Activated CD8-positive, alpha-beta T cell treated with anti-CD3 and anti-CD28 coated beads, Interleukin-2, amount 10 ng/mL, durations not matched to agents 7 days and 5 days (primary cell): ENCODE measurements at places on chromosomes 5 and 9. TPM values are rescaled to one million over a fixed set of nuclear protein-coding genes. Genes with fewer than 3 reads are reported as not detected.

DNA sequence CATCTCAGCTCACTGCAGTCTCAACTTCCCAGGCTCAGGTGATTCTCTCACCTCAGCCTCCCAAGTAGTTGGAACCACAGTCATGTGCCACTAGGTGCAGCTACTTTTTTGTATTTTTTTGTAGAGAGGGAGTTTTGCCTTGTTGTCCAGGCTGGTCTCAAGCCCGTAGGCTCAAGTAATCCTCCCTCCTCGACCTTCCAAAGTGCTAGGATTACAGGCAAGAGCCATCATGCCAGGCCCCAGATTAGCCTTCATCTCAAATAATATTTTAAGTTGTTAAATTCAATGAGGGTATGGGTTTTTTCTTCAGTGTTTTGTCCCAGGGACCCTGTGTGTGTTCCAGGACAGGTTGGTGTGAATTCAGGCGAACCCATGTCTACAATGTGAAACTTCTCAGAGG is 12.5 kb upstream of the RFESD start:
- peaks cover 16% of the 10 kb centered on the region for H3K27me3 ChIP-seq
- DNase-seq = no peak
- H3K4me3 ChIP-seq = no peak overlapping the region
- peaks cover 22% of the 10 kb centered on the region for H3K36me3 ChIP-seq
- no peak overlapping the region for H3K27ac ChIP-seq

DNA sequence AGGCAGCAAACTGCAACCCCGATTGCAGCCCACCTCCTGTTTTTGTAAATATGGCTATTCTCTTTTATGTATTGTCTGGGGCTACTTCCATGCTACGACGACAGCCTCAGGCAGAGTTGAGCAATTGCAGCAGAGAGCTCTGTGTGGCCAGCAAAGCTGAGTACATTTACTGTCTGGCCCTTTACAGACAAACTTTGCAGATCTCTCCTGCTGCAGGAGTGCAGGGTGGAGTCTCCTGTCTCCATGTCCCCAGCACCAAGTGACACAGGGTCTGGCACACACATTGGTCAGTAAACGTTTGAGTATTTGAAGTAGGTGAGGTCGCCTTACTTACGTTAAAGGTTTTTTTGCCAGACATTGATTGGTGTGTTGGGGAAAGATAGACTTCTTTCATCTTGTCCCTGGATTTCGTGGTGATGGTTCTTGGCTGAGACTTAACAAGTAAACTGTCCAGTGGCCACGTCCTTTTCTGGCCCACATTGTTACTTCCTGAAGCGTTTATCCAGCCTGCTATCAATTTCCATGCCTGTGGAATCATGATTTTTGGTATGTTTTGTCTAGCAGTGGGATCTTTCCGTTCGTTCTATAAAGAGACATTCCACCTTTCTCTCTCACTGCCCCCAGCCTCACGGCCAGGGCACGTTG is 27.2 kb downstream of the PRRC2B start:
- no peak overlapping the region for H3K4me3 ChIP-seq
- H3K36me3 ChIP-seq = peaks cover 59% of the 10 kb centered on the region
- no peak for DNase-seq
- H3K27ac ChIP-seq = peak overlapping the region; percentile 6

GRCh38 chr5:137280656-137281055 is 218.5 kb downstream of the SPOCK1 start:
- no peak overlapping the region for H3K27ac ChIP-seq
- no peaks in the 10 kb centered on the region for H3K36me3 ChIP-seq
- H3K27me3 ChIP-seq = no peaks in the 10 kb centered on the region
- H3K4me1 ChIP-seq = no peaks in the 10 kb centered on the region
- no peak for DNase-seq

IFNK gene
- total RNA-seq = not detected

GRCh38 chr5:171667341-171668096 is 118.1 kb upstream of the SMIM23 start:
- peaks cover 2% of the 10 kb centered on the region for H3K27me3 ChIP-seq
- no peak overlapping the region for H3K27ac ChIP-seq
- H3K4me1 ChIP-seq = no peaks in the 10 kb centered on the region
- no peak overlapping the region for H3K4me3 ChIP-seq

GRCh38 chr5:80713631-80714030 is 58.8 kb upstream of the DHFR start:
- H3K36me3 ChIP-seq = peaks cover 50% of the 10 kb centered on the region
- H3K4me1 ChIP-seq = peaks cover 41% of the 10 kb centered on the region
- no peaks in the 10 kb centered on the region for H3K27me3 ChIP-seq
- DNase-seq = no peak
- no peak overlapping the region for H3K4me3 ChIP-seq

FOXD4L6 gene
- total RNA-seq = not detected

DNA sequence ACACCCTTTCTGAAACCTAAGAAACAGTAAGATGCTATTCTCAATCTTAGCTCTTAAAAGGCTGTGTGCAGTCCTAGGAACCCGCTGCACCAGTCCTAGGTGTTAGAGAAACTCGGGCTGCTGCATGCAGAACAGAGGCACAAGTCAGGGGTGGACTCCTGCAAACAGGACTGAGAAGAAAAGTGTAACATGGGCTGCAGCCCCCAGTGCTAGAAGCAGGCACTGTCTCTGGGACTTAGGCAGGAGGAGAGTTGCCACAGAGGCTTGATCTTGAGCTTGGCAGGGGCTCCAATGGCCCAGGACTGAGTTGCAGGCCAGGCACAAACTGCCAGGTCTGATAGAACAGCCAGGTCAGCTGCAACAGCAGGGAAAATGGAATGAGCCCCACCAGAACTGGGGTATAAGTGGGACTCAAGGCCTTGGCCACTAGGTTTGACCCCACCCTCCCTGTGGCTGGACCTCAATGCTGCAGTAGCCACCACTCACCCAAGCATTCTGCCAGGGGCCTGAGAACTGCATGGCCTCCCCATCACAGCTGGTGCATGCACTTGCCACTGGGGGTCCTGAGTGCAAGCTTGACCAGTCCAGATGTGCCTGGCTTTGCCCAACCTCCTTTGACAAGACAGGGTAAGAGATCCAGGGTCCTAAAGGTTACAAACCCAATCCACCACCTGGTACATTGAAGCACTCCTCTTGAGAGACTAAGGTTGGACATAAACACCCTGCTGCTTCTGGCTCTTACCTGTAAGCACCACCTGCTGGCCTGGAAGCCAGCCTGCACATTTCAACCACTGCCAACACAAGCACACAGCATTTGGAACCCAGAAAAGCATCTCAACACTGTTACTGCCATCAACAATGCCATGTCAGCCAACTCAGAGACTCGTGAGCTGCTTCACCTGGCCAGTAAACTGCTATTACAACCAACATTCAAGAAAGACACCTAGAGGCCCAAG is 103.3 kb downstream of the FBXL17 start:
- H3K27me3 ChIP-seq = no peaks in the 10 kb centered on the region
- peaks cover 7% of the 10 kb centered on the region for H3K36me3 ChIP-seq
- no peak for DNase-seq
- H3K4me1 ChIP-seq = no peaks in the 10 kb centered on the region
- no peak overlapping the region for H3K27ac ChIP-seq
